Cerebellar nuclear complex (tissue), 1 donor: ENCODE measurements at places on chromosomes 6 and 20.

DNA sequence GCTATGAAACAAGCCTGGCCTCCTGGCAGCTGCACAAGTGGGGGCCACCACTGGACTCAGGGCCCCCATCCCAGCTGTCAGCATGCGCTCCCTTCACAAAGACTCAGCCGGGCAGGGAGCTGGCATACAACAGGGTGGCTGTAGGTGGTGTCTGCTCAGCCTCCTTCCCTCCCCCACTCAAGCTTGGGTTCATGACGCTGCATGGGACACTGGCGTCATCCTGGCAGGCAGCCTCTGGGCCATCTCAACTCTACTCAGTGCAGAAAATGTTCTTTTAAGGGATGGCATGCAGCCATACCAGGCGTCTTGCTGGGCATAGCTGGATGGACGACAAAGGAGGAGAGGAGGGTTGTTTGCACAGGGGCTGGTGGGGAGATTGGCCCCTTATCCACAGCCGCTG is 30.5 kb downstream of the SAYSD1 start:
- DNase-seq = no peak

DNA sequence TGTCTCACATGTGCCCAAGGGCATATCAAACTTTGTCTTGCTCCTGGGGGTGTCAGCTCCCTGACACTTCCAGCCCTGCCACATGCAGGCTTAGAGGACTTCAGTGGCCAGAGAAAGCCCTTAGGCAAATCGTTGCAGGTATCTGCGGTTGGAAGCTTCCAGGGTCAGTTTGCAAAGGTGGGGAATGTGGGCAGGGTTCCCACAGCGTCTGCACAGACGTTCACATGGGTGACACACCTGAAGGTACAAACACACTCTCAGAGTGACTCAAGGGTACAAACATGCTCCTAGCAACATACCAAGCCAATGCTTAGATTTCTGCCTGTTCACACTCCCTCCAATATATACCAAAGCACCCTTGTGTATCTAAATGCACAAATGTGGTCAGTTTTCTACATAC is 30.0 kb downstream of the VSTM2L start:
- DNase-seq = no peak

DNA sequence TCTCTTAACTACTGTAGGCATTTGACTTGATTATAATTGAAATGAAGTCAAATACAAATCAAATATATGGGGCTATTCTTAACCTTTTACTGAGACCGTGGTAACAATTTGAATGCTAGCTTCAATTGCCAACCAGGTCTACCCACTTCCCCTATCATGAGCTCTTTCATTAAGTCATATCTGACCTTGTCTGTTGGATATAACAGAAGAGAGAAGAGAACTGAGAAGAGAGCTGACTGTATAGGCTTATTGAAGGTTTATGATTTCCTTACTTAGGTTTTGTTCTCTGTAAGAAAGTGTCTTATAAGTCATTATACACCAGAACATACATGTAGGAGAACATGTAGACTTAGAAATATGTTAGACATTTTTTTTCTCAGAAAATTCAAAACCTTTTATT is 549.4 kb downstream of the COL12A1 start:
- DNase-seq = no peak

GRCh38 chr6:87054143-87054833 is 40.6 kb downstream of the CGA start:
- DNase-seq = no peak

DNA sequence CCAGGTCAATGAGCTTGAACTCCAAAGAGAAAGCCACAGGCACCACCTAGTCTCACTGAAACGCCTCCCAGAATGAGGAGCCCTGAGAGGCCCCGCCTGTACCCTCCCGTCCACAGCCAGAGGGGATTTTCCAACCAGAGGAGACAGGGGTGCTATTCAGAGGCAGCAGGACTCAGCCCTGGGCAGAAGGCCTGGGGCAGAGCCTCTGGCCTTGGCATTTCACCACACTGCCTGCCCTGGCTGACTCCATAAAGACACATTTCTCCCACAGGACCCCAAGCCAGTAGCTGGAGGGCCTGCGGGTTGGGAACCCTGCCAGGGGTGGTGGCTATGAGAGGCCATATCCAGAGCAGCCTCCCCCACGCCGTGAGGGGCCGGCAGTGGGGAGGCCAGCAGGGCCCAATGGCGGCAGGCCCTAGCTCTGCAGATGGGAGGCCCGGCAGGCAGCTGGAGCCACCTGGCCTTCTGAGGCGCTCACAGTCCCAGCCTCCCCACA is 159.3 kb downstream of the PREX1 start:
- no peak for DNase-seq

- no peak for DNase-seq
These were observed 862 bp downstream of the UCKL1 start for GRCh38 chr20:63955281-63955826.

DNA sequence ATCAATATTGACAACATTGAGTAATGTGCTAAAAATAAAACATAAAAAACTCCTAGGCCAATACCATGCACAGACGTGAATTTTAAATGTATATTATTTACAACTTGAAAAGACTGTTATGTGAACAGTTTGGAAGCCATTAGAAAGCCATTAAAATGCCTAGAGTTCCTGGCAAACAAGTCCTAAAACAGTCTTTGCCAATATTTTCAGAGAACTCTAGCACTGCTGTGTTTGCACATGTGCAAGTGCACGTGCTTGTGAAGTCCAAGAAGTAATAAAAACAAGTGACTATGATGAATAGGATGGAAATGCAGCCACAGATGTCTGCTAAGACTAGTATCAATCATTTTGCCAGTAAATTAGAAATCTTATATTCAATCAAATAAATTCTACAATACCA is 1447.6 kb downstream of the GRIK2 start:
- no peak for DNase-seq

- DNase-seq = no peak
These were observed 7.0 kb downstream of the ELMO2 start for GRCh38 chr20:46399401-46399800.

DNA sequence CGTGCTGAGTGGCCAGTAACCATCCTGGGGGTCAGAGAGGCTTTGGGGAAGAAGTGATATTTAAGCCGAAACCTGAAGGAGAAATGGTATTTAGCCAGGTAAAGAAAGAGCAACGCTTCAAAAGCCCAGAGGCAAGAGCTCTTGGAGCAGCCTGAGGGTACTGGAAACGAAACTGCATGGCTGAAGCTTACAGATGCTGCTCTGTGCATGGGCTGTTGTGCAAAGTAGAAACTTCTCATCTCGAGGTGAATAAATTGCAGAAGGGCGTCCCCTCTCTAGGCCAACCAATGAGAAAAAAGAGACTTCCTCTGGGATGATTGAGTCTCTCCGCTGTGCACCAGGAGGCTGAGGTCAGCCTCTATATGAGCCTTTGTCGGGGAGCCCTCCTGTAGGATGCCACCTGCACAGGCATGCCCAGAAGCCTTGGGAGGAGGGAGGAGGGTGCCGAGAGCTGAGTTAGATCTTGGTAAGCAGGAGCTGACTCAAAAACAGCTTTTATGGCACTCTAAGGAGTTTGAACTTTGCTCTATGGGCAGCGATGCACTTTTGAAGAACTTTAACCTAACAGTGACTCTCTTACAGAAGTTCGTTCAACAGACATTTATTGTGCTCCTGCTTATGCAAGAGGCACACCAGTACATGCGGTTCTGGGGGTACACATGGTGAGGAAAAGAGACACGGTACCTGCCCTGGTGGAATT is 61.6 kb upstream of the EDN1 start:
- no peak for DNase-seq

DNA sequence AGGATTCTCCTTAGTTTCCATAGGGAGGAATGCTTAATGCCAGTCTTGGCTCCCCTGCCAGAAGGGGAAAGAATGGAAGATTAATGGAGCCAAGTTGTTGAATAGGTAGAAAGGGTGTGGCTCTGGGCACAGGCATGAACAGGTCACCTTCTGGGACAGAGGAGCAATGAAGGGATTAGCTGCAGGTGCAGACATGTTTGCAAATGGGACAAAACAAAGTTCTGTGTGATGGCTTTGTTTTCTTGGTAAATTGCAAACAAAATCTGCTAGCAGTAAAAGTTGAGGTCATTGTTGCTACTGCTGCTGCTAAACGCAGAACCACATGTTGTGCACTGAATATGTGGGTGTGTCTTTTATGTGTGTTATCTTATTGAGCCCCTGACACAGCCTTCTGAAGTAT is 93.3 kb downstream of the PERP start:
- no peak for DNase-seq

GRCh38 chr6:140932909-140933308 is 1199.8 kb upstream of the GJE1 start:
- no peak for DNase-seq

GRCh38 chr6:109512271-109512817 is 29.3 kb upstream of the ZBTB24 start:
- no peak for DNase-seq

GRCh38 chr6:157290797-157291196 is 32.5 kb downstream of the TMEM242 start:
- DNase-seq = no peak

- DNase-seq = no peak
These were observed 14.6 kb upstream of the SYNJ2 start for GRCh38 chr6:157967020-157967419.

DNA sequence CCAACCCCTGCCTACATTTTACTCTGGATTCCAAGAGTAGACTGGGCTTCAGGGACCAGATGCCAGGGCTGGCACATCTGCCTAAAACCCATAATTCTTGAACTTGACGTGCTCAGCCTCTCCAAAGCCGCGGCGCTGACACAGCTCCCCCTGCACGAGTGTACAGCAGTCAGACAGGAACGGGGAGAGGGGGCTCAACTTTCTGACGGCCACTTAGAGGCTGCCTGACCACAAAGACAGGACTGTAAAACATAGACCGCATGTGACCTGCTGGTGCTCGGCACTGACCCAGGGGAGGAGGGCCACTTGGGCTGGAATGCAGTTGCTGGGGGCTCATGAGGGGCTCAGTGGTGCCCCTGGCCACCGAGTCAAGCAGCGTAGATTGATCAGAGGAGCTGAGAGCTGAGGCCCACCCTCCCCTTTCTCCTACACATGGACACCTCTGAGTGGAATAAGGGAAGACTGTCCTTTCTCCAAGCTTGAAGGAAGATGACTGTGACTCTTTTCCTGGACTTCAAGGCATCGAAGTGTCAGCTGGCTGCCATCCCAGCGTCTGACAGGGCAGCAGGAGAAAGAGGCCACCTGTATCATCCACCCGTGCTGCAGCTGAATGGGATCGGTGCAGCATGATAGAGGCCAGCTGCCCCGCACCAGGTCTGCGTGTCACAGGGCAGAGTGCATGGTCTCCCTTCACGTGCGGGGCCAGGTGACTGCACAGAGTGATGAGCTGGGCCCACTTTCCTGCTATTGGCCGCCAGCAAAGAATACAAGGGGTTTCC is 171.3 kb upstream of the AGPAT4 start:
- DNase-seq = no peak
